ENCODE measurements at places on chromosomes 7 and 10.

GRCh38 chr10:78508955-78509748 is 475.5 kb downstream of the RPS24 start:
- no peak for DNase-seq

GRCh38 chr7:1752771-1753563 is 82.9 kb downstream of the ELFN1 start:
- no peak for DNase-seq

- DNase-seq, result no peak
These were observed 14.3 kb downstream of the CPA1 start for GRCh38 chr7:130394421-130395195.

- DNase-seq, result no peak
These were observed 8.4 kb upstream of the HYCC1 start for GRCh38 chr7:23022258-23022769.

- no peak for DNase-seq
These were observed 5.1 kb downstream of the NME8 start for GRCh38 chr7:37853468-37853867.

- no peak for DNase-seq
These were observed 3.0 kb downstream of the CALN1 start for GRCh38 chr7:72408966-72409637.

GRCh38 chr7:131471250-131472004 is 85.0 kb downstream of the PODXL start:
- no peak for DNase-seq

- no peak for DNase-seq
These were observed 92.0 kb downstream of the ZFAND4 start for GRCh38 chr10:45580371-45581215.

GRCh38 chr10:23194966-23195845 is 3.1 kb downstream of the PTF1A start:
- DNase-seq, result no peak

- DNase-seq, result no peak
These were observed 363.3 kb downstream of the TNS3 start for GRCh38 chr7:47218378-47219176.

DNA sequence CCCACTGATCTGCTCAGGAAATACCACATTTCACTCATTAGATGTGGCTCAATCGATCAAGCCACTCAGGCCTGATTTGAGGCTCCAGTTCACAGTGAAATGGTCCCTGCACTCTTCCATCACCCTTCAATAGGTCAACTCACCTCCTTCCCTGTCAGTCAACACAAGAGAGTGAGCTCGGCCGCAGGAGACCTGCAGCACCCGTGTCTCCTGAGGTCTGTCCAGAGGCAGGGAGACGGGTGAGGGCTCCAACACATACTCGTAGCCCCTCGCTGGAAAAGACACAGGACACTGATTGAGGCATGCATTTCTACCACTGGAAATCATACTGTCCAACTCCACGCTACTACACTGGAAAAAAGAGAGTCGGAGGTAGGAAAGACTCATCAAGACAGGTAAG is 7.1 kb downstream of the RCC1L start:
- no peak for DNase-seq

DNA sequence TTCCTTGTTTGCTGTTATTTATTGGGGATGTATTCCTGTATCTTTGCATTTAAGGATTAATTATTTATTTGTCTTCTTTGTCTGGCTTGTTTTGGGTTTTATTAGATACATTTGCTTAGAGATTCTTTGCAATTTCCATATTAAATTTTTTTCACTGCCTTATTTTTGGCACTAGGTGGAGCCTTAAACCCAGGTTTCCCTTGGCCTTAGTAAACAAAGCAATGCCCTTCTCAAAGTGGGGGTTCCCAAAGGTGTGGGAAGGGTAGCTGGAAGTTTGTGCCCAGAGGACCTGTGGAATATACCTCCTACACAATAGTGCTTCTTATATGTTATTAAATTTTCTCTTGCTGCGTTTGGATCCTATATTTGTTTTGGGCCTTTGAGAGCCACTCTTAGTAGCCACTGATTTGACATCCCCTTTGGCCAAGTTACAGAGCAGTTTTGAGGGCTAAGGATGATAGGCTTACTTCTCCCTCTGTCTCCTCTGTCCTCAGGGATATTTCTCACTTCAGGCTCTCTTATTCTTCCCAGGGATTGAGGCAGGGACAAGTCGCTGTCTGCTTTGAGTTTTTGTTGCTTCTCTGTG is 162.3 kb downstream of the ITGB1 start:
- no peak for DNase-seq

DNA sequence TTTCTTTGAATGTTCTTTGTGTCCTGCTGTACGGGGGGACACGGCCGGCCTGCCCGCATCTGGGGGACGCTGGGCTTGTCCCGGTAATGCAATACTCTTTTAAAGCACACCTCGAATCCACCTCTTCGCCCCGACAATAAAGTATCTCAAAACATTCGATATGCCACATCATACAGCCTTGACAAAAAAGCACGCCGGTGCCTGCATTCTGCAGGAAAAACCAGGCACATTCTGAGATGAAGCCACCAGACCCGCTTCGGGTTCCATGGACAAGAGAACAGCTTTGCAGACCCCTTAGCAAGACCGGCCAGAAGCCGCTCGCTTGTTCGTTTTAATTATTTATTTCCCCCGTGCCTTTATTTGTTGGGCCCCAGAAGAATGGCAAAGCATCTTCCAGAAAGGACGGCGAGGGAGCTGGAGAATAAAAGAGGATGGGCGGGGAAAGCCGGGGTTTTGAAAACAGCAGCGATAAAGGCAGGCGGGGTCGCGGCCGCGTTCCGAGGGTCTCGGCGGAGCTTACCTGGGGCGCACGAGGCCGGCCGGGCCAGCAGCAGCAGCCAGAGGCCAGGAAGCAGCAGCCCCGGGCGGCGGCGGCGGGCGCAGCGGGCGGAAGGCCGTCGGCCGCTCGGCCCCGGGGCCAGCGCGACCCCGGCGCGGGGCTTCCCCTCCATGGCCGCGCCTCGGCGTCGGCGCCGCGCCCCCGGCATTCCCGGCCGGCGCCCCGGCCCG is 462 bp downstream of the KIAA1549 start:
- no peak for DNase-seq

DNA sequence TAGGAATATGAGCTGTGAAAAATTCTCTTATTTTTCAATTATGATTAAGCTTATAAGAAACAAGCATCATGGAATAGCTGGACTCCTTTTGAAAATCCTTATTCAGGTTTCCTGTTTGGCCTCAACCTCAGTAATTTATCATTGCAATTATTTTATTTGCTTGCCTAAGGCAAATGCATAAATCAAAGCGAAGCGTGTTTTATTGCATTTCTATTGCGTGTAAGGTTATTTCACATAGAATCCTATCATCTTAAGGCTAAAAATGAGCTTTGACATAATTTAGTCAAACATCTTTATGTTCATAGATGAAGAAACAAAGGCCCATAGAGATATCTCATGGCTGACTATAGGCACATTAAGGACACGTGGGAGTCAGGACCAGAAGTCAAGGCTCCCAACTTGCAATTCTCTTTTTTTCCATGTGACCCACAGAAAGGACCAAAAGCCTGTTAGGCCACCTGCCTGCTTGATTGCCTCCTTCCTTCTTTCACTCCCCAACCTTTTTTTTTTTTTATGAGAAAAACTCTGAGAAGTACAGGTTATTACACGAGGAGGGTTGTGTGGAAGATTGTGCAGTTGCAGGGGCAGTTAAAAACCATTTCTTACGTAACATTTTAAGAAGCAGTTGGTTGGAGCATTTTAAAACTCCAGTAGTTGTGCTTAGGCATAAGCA is 261.0 kb downstream of the HDAC9 start:
- no peak for DNase-seq

GRCh38 chr7:157879391-157879790 is 542.6 kb downstream of the DNAJB6 start:
- no peak for DNase-seq

- DNase-seq, result no peak
These were observed 653 bp upstream of the ADRB1 start for GRCh38 chr10:114042895-114043531.

DNA sequence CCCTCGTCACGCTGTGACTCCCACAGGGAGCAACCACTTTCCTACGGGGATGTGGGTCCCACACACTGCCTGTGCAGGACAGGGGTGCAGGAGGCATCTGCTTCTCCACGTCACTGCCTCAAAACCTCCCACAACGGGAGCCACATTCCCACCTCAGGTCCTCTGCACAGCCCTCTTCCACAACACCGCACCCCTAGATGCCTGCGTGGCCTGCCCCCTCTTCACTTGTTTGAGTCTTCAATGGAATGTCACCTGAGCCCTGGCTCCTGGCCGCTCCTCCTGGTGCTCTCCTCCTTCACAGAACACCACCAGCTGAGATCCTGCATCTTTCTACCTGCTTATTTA is 73.6 kb downstream of the MAD1L1 start:
- no peak for DNase-seq

DNA sequence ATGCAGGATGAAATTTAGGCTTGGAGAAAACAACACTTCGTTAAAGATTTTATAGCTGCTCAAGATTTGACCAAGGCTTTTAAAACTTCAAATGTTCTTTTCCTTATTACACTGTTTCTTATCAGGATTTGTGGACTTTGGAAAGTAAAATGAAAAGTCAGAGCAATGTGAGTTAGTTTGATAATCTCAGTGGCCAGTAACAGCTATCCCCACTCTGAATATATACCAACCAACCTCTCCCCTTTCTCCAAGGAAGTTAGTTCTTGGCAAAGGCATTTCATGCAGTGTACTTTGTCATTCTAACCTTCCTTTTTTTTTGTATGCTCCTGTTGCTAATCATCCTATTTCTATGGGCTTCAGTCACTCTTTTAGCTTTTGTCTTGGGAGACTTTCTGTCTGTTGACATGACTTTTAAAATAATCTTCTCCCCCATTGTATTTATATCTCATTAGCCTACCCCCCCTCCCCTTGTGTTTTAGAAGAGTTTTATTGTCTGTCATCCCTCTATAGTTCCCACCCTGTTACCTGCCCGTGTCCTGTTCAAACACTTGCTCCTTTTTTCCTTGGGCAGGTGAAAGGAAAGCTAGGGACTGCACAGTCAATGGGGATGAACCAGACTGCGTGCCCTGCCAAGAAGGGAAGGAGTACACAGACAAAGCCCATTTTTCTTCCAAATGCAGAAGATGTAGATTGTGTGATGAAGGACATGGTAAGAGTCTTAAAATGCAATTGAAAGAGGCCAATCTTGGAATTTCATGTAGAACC is 16.7 kb downstream of the FAS start:
- no peak for DNase-seq

GRCh38 chr10:117955176-117955575 is 91.6 kb downstream of the RAB11FIP2 start:
- DNase-seq, result no peak

GRCh38 chr10:104613406-104613805 is 27.7 kb upstream of the SORCS3 start:
- DNase-seq, result no peak

DNA sequence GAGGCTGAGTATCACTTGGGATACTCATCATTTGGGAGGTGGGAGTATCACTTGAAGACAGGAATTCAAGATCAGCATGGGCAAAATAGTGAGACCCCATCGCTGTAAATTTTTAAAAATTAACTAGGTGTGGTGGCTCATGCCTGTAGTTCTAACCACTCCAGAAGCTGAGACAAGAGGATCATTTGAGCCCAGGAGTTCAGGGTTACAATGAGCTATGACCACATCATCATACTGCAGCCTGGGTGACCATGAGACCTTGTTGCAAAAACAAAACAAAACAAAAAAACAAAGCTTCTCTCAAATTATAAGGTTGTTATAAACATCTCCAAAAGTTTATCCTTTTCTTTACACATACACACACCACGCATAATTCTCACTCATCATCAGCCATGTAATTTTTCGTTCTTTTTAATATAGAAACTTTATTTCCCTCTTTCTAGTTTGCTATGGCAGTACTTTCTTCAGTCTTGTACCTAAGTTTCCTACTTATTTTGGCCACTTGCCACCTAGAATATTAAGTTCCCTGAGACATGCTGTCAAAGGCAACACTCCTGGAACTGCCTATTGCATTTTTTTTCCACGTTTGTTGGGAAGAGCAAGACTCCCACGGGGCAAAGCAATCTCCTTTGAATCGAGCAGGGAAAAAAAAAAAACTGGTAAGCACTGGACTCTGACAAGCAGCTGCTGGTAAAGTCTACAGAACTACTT is 37.1 kb downstream of the SKIDA1 start:
- DNase-seq, result no peak

GRCh38 chr7:13067036-13067435 is 379.6 kb downstream of the ARL4A start:
- DNase-seq, result no peak

DNA sequence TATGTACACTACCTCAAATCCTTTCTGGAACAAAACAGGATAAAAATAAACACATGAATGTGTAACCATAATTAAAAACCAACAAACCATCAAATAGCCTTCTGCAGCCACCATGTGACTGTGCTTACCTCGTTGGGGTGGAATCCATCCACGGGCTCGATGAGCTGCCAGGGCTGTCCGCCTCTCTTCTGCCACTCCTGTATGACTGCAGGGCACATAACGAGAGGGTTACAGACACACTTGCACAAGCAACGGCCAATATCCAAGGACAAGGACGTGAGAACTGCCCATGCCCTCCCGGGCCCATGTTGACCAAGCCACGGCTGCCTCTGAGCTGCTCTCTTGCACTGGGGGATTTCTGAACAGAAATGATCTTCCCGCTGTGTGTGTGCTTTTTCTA is 132.2 kb downstream of the ANLN start:
- no peak for DNase-seq

- DNase-seq, result no peak
These were observed 5.6 kb upstream of the TBX20 start for GRCh38 chr7:35259523-35259908.

DNA sequence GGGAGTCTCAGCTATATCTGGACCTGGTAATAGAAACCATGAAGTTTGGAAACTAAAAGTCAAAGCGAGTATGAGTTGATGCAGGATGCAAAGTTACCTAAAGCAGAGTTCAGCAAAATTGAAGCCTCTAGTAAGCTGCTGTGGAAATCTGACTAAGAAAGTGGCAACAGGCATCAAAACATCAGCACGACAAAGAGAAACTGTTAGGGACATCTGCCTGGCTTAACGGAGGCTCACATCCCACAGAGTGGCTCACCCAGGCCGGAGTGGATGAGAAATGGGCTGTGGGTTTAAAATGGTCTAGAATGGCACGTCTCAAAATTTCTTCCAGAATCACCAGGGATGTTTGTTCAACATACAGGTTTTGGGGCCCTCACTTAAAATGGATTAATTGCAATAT is 164.1 kb upstream of the NPY start:
- no peak for DNase-seq

- DNase-seq, result no peak
These were observed 16.3 kb downstream of the OR2AE1 start for GRCh38 chr7:99860281-99861127.

GRCh38 chr7:32091608-32092210 is 21.5 kb upstream of the PDE1C start:
- DNase-seq, result no peak

GRCh38 chr7:2493205-2494164 is 17.3 kb upstream of the GRIFIN start:
- no peak for DNase-seq

DNA sequence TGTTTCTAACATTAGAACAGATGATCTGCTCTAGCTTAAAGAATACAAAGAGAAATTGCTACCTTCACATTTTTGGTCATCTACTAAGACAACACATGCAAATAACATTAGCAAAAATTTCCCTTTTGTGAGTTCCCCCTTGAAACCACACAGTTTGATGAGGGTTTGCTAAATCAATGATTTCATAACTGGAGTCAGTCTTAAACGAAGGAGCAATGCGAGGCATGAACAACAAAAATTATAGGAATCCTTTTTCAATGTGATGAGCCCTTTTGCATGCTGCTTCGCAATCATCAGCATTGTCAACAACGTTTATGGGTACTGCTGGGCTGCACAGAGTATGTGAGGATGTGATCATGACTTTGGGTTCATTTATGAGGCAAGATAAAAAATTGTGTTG is 286.4 kb downstream of the C7orf25 start:
- DNase-seq, result no peak

GRCh38 chr7:102393467-102393866 is 2.7 kb upstream of the PRKRIP1 start:
- DNase-seq, result no peak

Measured in activated naive CD4-positive, alpha-beta T cell (primary cell).